Skeletal muscle tissue (tissue), 5 donors: ENCODE measurements at places on chromosomes 1 and 21. TPM values are rescaled to one million over a fixed set of nuclear protein-coding genes. Genes with fewer than 3 reads are reported as not detected.

Gene RGS13
- total RNA-seq, result under 0.01 TPM

Gene NECTIN4
- total RNA-seq, result not detected

Gene OLFML3
- total RNA-seq, result 86.1 TPM

Gene HAO2
- not detected for total RNA-seq

Gene OXCT2
- not detected for total RNA-seq

Gene NENF
- 88.2 TPM for total RNA-seq

Gene CRP
- total RNA-seq, result not detected

Gene PLEKHA6
- total RNA-seq, result 1.0 TPM

Gene PAQR6
- 1.0 TPM for total RNA-seq

Gene JAM2
- 18.8 TPM for total RNA-seq

Gene TCHHL1
- total RNA-seq, result not detected

Gene SPRR2F
- total RNA-seq, result not detected

Gene CYP2J2
- 38.1 TPM for total RNA-seq
